Pulmonary artery endothelial cell (primary cell): ENCODE measurements at places on chromosomes 2 and 18. TPM values are rescaled to one million over a fixed set of nuclear protein-coding genes. Genes with fewer than 3 reads are reported as not detected.

- no peak for DNase-seq
Measured at GRCh38 chr2:211649331-211649730, 889.3 kb downstream of the ERBB4 start.

DNA sequence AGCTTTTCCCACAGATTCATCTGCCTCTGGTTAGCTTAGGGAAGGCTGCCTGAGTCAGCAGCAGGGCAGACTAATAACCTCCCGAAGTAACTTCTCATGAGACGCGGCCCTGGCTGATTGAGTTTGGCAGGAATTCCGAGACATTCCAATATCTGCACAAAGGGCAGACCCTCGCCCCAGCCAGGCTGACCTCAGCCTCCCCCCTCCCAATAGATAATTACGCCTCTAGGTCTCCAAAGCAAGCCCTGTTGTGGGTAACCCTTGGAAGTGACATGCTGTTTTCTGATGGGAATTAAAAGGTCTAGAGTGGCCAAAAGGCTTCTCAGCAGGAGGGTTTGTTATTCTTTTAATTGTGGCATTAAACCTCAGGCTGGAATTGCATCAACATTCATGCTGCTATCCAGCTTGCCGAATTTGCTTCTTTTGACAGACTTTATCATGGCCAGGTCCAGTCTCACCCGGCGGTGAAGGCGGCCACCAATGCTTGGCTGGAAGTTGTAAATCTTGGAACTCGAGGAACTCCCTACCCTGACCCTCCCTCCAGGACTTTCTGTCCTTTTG lies 98.0 kb upstream of the SLC14A2 start:
- DNase-seq: no peak

GRCh38 chr2:60414495-60415138 lies 138.8 kb downstream of the BCL11A start:
- no peak for DNase-seq

Gene CCDC85A
- total RNA-seq: 16.2 and 29.1 TPM in 2 replicates

DNA sequence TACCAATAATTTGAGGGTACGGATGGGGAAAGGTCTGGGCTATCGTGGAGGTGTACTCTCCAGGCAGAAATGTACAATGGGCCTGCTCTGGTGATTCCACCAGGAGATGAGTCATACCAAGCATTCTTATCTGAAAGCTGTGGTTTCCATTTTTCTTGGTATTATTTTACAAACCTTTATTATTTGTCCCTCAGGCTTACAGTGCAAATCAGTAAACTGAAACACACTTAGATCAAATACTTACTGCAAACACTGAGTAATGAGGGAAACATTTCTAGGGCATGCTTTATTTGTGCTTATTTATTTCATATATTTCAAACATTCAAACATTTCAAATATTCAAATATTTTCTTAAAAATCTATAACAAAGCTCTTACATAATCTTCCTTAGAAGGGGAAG lies 319.8 kb downstream of the RND3 start:
- no peak for DNase-seq
